ENCODE measurements at places on chromosomes 4 and X.

DNA sequence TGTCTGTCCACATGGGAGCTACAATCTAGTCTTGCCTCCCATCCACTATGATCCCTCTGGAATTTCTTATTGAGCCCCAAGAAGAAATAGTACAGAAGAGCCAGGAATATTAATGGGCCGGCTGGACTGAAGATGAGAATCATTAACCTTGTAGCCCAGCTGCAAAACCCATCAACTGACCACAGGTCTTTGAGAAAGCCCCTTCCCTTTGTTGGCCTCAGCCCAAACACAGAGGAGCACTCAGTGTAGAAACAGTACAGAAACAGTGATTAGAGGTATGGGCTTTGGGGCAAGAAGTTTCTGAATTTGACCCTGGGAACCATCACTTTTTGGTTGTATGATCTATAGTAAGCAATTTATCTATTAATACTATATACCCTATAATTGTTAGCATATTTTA, 76.8 kb upstream of the RAB40AL start:
- no peak for DNase-seq

GRCh38 chrX:97260679-97261078, 377.0 kb downstream of the RPA4 start:
- no peak for DNase-seq

GRCh38 chr4:2298532-2298991, 36.7 kb upstream of the MXD4 start:
- DNase-seq, result no peak

GRCh38 chr4:146170149-146170548, 5.4 kb upstream of the LSM6 start:
- no peak for DNase-seq

- DNase-seq, result no peak
These were observed 99.2 kb downstream of the DRD5 start for GRCh38 chr4:9880406-9881197.

DNA sequence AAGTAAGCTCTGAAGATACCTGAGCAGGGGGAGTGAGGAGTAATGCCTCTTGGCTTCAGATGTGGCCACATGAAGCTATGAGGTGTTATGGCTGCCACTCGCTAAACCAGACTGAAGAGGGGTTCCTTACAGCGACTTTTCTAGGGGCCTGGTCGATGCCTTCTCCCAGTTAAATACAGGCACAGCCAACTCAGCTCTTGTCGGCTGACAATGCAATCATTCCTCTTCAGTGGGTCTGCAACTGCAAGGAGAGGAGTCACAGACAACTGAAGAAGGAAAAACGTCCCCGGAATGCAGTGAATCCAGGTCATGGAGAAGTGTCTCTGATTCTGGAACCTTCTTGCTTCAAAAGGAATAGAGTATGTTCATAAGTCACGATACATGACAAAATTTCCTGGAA, 106.4 kb downstream of the RNF150 start:
- DNase-seq, result no peak

DNA sequence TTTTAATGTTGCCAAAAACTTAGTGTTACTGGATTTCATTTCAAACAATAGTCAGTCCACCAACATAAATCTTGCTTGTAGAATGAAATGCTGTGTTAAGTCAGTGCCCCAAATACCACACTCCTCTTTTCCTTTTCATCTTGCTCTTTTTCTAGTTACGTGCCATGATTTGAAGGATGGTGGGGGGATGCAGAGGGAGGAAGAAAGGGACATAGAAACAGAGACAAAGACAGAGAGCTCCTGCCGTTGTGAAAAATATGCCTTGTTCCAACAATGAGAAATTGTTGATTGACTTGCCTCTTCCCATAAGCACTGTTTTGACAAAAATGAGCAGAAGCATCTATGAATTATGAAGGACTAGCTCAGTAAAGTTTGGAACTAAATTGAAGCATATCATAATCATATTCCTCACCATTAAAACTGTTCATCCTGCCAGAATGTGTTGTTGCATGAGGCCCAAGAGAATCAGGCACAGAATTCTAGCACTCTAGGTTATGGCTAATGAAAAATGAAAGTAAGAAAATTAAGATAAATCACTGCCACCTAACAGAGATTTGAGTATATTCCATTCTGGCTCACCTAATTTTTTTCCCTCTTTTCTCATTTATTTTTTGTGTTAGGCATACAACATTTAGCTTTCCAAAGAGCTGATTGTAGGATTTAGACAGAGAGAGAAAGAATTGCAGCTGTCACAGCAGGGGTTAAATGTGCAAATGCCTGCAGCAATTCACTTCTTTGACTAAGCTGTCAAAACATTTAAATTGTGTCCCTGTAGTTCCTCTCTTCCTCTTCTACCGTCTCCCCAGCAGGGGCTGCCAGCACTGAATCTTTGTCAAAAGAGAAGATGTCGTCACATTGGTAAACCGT, 111.6 kb upstream of the PTPN13 start:
- peak; percentile 56 for DNase-seq

DNA sequence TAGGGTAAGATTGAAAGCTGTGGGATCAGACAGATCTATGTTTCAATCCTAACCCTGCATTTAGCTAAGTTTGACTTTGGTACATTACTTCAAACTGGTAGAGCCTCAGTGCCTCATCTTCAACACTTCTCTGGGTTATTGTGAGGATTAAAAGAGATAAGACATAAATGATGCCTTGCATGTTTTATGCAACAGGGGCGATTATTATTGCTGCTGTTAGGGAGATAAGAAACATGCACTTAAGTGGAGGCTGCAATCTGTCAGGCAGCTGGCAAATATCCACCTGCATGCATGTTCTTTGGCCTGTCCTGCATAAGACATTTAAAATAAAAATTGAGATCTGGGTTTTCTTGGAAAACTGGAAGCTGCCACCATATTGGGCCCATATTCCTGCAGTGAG, 24.6 kb downstream of the UNC5C start:
- DNase-seq, result no peak
